ENCODE measurements at places on chromosomes 11 and 22.

DNA sequence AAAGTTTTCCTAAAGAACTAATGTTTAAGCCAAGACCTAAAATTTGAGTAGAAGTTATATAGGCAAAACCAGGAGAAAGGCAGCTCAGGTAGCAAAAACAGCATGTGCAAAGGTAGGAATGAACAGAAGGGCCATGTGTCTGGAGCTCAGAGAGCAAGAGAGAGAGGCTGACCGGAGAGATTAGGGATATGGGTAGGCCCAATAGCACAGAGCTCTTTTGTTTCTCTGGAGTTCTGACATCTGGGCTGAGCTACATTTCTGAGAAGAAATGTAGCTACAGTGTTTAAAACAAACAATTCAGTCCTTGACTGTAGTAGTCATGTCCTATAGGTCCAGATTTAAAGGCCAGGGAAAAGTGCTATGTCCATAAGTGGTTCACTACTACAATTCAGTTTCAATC lies 4.5 kb downstream of the C11orf97 start:
- no peak for DNase-seq

- no peak for DNase-seq
These were observed 4.3 kb downstream of the DLAT start for GRCh38 chr11:112029460-112029859.

- no peak for DNase-seq
These were observed 12.5 kb downstream of the MARK2 start for GRCh38 chr11:63851364-63851763.

- no peak for DNase-seq
These were observed 46.0 kb downstream of the DENND5A start for GRCh38 chr11:9219115-9219514.

- DNase-seq: no peak
These were observed 76.2 kb downstream of the KCNC1 start for GRCh38 chr11:17810746-17811145.

- no peak for DNase-seq
These were observed 47.2 kb upstream of the SYT7 start for GRCh38 chr11:61627850-61628661.

GRCh38 chr22:46547179-46547882 lies 9.9 kb upstream of the CELSR1 start:
- no peak for DNase-seq

DNA sequence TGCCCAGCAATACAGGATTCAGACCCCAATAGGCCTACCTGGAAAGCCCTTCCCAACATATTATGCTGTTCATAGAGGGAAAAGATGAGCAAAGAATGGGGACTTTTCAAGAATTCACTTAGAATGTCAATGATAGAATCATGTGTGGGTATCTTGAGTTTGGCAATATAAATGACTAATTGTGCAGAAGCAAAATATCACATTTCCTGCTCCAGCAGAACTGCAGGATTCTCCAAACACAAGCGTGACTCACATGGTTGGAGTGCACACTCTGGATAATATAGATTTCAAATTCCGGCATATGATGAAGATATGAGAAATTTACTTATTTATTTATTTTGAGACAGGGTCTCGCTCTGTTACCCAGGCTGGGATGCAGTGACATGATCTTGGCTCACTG lies 12.5 kb upstream of the APOL5 start:
- no peak for DNase-seq

GRCh38 chr11:2122907-2123627 lies 16.1 kb downstream of the IGF2 start:
- DNase-seq: no peak

DNA sequence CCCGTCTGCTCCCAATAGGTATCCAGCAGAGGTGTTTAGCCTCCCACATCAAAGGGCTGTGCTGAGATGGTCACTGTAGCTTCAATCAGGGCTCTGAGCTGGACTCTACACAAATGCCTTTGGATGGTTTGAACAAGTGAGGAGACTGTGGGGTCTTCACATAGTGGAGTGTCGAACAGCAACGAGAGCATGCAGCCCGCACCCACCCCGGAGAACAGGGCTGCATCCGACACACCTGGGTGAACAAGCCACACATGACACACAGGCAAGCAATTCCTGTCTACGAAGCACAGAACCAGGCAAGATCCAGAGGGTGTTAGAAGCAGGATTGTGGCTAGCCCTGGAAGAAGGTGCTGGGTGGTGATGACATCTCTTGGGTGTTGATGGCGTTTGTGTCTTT lies 58.0 kb upstream of the FGF3 start:
- no peak for DNase-seq

DNA sequence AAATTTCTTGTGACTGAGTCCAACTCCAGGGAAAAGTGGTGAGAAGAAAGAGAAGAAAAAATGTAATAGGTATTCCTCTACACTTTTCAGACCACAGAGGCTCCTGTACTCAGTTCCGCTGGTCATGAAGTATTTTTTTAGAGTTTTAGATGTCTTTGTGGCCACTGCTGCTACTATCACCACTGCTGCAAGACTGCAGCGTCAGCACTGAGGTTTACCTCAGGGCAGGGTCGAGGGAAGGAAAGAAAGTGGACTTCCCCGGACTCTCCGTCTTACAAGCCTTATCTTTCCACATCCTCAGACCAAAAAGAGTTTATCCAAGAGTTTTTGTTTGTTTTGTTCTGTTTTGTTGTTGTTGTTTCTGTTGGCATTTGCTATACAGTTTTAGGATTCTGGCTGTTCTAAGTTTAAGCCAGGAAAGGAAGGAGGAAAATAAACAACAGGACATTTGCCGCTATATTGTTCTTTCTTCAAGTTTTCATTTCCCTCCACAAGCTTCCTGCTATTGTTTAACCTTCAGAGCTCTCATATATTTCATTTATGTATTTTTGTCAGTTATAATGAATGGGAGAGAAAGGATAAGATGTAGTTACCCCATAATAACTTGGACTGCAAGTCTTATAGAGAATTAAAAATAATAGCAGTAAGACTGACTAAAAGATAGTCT lies 919.3 kb downstream of the NTM start:
- DNase-seq: no peak

- no peak for DNase-seq
These were observed 188.6 kb upstream of the MTMR2 start for GRCh38 chr11:96112192-96113128.

GRCh38 chr11:46417711-46418110 lies 26.1 kb upstream of the CHRM4 start:
- DNase-seq: no peak

GRCh38 chr11:110921742-110922521 lies 209.7 kb upstream of the ARHGAP20 start:
- DNase-seq: no peak

- DNase-seq: no peak
These were observed 65.3 kb downstream of the MCM5 start for GRCh38 chr22:35465109-35465701.

- no peak for DNase-seq
These were observed 44.5 kb upstream of the DKK3 start for GRCh38 chr11:12052676-12053605.

GRCh38 chr22:17807578-17808410 lies 33.5 kb upstream of the BID start:
- DNase-seq: no peak

DNA sequence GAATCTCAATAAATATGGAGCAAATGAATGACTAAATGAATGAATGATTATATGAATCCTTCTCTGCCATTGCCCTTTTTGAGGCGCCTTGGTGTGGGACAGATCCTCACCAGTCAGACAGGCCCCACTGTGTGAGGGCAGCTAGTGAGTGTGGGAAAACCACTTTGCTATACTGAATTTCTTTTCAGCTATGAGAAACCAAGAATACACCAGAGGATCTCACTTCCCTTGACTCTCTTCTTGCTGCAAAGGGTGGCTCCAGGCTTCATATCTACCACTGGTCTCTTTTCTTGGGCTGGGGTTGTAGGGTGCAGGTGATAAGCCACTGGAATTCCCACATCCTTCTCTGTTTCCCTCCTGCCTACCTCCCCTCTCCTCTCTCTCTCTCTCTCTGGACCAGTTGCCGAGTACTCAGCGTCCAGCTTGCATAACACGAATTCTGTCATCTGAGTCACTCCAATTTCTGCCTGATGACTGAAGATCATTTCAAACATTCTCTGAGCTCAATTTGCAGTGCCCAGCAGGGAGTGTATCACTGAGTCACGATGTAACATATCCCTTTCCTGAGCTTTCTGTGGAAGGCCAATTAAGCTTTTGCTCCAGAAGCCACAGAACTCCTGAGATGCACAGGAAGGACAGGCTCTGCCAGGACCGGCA lies 304.3 kb upstream of the NCAM1 start:
- DNase-seq: no peak

- no peak for DNase-seq
These were observed 1.1 kb downstream of the NLRP6 start for GRCh38 chr11:279040-279965.

DNA sequence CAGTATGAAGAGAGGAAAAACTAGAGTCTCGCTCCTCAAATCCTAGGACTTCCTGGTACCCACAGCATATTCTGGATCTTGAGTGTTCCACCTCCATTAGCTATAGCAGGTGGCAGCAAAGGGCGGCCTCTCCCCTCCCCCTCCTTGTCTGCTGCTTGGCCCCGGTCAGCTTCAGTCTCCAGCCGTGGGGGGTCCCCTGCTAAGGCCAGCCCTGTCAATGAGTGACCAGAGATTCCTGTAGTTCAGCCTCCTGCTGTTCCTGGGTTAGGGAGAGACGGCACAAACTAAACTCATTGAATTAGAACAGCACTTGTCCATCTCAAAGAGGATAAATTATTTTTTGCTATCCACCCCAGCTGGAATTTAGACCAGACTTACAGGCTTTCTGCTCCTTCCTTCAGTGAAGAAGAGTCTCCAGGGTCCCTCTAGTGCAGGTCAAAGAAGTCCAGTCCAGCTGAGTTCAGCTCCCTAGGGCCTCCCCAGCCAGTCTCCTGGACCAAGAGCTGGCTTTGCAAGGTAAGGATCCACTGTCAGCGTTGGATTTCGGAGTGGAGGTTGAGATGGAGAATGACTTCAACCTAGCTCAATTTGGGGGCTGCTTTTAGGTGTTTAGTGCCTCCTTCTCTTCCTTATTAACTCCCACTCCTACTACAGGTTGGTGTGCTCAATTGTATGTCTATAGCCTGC lies 1.1 kb upstream of the PHLDB1 start:
- DNase-seq: no peak

DNA sequence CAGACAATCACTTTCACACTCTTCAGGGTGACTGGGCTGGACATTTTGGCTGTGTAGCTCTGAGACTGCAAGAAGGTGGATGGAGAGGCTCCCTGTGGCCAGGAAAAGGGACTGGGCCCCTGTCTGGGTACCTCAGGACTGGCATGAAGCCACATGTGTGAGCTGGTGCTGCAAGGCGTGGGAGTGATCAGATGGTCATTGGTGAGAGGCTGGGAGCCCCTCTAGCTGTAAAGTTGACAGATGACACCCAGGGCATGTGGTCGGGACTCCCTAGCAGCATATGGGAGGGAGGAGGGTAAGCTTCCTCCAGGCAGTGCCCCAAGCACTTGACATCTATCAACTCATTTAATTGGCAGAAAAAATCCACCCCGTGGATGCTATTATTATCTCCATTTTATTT lies 18.9 kb upstream of the CABP2 start:
- DNase-seq: no peak

DNA sequence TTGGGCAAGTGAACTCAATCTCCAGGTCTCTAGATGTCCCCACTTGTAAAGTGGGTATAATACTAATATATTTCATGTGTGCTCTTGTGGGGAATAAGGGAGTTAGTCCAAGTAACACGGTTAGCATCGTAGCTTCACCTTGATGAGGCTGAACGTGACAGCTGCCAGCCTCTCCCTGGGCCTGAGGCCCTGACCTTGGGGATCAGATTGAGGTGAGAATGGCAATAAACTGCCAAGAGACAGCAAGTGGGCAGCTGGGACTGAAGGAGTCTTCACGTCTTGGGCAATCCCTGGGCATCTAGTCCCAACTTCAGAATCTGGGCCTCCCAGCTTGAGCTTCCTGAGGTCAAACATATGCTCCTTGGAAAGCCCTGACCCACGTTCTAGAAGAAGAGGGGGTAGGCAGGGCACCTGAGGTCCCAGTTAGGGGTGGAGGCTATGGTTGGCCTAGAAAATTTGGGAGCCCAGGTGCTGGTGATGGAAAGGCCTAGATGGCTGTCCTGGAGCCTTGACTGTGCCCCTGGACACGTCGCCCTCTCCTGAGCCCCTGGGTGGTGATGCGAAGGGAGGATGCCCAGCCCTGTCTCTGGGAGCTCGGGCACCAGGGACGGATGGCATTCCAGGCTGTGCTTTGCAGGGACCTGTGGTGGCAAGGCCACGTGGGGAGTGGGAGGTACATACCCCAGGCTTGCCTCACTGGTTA lies 23.4 kb downstream of the ADAMTS15 start:
- no peak for DNase-seq

Measured in cerebellar nuclear complex (tissue), 1 donor.